ENCODE measurements at places on chromosomes 4 and X.

GRCh38 chr4:189494407-189494806 lies 446.3 kb upstream of the FRG1 start:
- no peak for DNase-seq

- no peak for DNase-seq
Observed at GRCh38 chrX:153746359-153746758, 17.7 kb upstream of the PLXNB3 start.

GRCh38 chr4:39255266-39255665 lies 72.9 kb downstream of the WDR19 start:
- DNase-seq, result peak; percentile 66

DNA sequence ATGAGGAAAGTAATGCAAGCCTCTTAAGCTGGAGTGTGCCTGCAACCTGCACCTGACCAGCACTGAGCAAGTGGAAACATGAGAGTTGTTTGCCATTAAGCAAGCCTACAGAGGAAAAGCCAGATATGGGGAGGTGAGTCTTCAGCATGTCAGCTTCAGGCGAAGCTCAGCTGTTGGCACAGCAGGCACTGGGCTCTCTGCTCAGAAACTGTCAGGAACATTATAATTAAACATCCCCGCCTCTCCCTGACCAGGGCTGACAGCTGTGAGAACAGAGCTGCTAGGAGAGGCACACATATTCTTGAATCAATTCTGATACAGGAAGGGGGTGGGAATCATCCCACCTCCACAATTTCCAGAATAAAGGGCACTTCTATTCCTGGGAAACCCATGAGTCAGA lies 19.0 kb upstream of the DCX start:
- no peak for DNase-seq

DNA sequence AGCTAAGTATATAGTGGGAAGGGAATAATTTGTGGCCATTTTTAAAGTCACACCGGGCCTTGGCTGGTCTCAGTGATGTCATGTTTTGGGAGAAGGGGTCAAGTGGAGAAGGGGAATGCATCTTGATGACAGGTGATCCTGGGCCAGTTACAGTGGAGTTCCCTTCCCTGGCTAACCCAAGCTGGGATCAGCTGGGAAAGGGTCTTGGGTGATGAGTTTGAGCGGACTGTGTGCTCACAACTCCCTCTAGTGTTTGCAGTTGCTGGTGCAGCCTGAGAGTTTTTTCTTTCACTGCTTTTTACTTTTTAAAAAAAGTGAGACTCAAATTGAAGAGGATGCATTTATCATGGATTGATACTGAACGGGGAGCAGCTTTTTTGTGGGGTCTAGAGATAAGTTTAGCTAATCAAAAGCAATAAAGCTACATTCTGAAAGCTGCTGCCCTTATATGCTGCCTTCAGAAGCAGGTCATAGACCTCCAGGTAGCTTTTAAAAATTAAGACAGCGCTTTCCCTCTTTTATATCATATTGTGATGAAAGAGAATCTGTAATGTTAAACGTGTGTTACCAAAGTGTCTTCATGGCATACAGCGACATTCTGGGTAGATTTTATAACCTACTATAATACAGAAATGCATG lies 164.7 kb downstream of the DCLK2 start:
- peak; percentile 73 for DNase-seq

- peak; percentile 87 for DNase-seq
Observed at GRCh38 chr4:172142281-172142741, 329.1 kb downstream of the GALNTL6 start.

DNA sequence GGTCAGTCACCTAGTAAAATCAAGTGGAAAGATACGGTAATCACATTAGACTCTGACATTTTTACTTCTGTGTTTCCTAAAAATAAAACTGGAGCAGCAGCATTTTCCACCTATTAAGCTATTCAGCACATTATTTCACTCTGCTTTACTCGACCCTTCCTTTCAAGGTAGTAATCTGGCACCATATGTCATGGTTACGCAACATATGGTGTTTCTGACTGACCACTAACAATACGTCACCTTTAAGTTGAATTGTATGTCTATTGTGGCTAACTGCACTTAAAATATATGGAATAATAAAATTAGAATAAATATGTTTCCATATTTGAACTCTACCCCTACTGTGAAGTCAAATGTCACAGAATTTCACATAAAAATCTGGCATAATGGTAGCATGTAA lies 168.8 kb downstream of the CDS1 start:
- no peak for DNase-seq

DNA sequence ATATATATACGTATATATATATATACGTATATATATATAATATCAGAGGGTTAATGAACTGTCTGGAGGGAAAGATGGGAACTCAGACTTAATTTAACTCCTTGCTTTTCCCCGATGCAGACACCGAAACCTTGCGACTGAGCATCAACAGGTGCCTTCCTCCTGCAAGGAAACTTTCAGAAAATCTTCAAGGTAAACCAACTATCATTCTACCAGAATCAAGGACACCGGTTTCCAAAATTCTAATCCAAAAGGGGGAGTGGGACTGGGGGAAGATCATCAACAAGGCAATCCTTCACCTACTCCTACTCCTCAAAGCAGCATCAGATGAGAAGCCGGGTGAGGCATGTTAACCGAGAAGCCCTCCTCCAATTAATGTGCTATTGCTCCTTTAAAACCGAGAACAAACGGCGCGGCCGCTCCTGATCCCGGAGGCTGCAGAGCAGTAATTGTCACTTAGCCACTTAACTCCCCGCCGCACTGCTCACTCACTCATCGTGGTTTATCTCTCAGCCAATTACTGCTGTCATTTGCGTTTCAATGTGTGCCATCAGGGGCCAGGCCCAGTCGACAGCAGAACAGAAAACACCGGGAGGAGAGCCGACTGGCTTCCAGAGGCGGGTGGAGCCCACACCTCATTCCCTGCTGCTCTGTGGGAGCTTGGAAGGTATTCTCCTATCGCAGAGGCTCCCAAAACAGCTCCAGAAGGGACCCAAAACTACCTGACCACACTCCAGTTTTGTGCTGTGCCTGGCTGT lies 61.7 kb downstream of the MAML3 start:
- DNase-seq, result no peak

DNA sequence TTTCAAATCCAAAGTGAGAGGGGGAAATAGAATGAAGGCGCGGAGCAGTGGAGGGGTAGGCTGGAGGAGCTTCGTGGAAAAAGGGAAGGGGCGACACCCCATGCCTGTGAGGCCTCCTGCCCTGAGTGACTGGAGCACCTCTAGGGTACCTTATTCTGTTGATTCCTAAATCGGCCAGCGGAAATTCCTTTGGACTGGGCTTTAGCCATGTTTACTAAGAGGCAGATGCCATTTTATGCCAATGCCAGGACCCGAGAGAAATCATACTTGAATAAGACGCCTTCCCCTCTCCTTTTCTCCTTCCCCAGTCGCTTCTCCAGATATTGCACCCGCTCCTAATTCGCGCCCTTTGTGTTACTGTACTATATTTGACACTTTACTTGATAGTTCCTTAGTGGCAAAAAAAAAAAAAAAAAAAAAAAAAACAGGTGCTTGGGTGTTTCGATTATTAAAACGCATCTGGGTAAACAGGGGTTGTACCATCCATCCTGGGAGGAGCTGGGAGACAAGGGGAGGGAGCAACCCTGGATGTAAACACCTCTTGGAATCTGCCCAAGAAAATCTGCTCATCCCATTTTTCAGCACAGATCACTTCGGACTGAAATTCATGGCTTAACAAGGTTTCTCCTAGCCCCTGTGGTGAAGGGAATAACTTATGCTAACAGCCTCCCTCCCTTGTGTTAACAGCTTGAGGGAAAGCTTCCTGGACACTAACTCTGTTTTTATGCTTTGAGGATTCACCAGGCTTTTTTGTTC lies 1.5 kb downstream of the BMP3 start:
- no peak for DNase-seq

- no peak for DNase-seq
Observed at GRCh38 chr4:5462254-5462835, 246.0 kb downstream of the EVC2 start.

DNA sequence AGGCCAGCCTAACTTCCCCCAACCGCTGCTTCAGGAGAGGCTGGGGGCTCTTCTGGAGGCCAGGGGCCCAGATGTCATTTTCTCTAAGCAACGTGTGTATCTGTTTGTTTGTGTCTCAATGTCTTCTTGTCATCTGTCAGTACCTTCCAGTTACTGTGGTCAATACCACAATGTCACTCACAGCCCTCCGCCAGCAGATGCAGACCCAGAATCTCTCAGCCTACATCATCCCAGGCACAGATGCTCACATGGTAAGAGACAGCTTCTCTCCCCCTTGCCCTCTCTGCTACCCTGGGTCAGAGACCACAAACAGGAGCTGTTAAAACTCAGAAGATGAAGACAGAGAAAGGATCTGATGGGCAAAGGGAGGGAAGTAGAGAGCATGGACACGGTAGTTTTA lies 5.0 kb downstream of the XPNPEP2 start:
- no peak for DNase-seq

DNA sequence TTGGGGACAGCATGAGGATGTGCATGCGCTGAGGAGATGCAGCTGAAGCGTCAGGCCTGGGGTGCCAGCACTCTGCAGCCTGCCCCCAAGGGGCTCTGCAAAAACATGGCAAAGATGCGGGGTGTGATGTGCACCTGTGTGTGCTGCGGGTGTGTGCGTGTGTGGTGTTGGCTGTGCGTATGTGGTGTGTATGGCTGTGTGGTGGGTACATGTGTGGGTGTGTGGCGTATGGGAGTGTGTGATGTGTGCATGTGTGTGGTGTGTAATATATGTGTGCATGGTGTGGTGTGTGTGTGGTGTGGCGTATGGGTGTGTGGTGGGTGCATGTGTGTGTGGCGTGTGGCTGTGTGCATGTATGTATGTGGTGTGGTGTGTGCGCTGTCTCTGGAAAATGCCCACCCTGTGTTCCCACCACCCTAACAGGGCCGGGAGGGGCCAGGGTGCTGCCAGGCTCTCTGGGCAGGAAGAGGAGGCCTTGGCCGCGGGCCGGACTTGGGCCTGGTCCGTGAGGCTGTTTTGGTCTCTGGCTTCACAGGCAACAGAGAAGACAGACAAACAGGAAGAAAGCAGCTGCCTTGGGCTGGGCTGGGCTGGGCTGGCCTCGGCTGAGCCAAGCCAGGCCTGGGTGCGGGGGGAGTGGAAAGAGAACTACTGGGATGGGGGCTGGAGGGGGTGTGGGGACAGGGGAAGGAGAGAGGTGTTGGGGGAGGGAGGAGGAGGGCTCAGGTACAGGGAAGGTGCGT lies 1.1 kb upstream of the AVPR2 start:
- no peak for DNase-seq

DNA sequence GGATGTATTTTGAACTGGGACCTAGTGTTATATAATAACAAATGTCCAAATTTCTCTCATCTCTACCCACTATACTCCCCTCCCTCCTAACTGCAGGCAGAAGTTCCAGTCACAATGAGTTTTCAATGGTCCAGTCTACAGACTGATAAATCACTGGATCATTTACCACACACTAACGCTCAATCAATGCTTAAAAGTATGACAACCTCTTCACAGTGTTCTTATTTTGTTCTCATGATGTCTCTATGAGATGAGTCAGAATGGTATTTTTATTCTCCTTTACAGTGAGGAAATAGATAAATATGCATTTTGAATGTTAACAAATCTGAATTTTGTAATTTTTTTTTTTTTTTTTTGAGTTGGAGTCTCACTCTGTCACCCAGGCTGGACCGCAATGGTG lies 83.7 kb upstream of the ETNPPL start:
- DNase-seq, result peak; percentile 25

DNA sequence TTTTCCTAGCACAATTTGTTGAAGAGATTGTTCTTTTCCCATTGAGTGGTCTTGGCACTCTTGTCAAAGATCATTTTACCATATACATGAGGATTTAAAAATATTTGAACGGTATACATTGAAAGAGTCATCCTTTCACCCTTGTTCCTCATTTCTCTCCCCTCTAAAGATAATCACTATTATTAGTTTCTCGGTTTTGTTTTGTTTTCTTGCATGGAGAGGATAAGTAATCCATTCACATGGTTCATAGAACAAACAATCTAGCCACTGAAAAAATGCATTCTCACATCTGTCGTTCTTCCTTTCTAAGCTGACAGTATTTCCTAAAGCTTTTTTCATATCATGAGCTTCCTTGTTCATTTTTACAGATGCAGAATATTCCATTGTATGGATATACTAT lies 39.2 kb upstream of the MSMO1 start:
- no peak for DNase-seq

DNA sequence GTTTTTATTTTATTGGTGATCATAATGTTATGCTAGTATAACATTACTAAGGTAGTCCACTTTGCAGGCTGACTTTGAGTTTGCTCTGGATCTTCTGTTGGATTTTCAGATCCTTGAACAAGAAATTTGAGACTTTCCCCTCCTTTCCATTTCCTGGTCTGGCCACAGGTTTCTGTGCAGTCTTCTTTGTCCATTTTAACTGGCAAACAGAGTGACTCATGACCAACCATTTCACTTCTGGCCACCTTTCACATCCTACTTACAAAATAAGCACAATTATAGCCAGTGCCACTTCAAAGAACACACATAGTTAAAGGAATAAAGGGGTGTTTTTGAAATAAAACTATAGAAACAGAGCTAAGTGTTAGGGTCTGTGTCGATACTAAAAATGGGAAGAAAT lies 8.4 kb downstream of the ANK2 start:
- DNase-seq, result no peak

- no peak for DNase-seq
Observed at GRCh38 chr4:140863197-140863596, 107.0 kb upstream of the TBC1D9 start.

- DNase-seq, result no peak
Observed at GRCh38 chrX:49257074-49257790, 7.3 kb downstream of the FOXP3 start.

DNA sequence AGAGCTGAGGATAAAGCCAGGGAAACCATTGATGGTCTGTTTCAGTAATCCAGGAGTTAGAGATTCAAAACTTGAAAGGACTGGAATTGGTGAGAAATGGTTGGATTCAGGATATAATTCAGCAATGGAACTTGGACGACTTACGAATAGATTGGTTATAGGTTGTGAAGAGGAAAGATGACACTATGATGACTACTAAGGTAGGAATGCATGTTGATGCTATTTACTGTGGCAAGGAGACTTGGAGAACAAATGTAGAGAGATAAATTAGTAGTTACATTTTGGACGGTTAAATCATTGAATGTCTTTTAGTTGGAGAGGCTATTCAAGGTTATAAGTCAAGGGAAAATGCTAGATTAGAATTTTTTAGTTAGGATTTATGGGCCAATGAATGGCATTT lies 365.4 kb upstream of the TECRL start:
- DNase-seq, result no peak

GRCh38 chr4:106647451-106647850 lies 278.9 kb upstream of the GIMD1 start:
- no peak for DNase-seq

DNA sequence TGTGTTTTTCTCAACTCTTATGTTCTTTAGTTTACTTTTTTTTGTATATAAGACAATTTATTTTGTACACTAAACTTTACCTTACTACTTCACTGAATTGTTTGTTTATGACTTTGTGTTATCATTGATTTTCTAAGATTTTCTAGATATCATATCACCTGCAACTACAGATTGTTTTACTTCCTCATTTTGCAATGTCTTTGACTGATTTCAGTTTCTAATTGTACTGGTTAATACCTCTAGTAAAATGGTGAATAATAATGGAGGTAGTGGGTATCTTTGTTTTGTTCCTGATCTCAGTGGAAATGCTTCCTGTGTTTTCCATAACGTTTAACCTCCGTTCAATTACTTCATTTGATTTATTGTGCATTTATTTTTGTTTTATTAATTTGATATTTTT lies 490.2 kb downstream of the TLL1 start:
- DNase-seq, result no peak
